MG63 (cell line): ENCODE measurements at places on chromosomes 7 and 10.

DNA sequence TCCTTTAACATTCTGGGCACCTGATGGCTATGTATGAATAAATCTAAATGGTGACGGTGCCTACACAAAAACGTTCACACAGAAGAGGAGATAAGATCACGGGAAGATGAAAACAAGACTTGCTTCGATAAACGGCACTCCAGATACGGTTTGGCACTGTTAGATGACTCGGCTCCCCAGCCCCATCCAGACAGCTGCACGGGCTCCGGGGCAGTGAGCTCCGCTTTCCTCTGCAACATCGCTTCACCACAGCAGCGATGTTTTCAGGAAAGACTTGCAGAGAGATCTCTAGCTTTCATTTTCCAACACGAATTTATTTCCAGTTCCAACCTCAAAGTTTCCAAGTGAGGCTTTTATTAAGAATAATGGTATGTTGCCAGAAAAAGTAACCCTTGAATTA, 132.1 kb downstream of the KLF6 start:
- DNase-seq: peak; percentile 36

DNA sequence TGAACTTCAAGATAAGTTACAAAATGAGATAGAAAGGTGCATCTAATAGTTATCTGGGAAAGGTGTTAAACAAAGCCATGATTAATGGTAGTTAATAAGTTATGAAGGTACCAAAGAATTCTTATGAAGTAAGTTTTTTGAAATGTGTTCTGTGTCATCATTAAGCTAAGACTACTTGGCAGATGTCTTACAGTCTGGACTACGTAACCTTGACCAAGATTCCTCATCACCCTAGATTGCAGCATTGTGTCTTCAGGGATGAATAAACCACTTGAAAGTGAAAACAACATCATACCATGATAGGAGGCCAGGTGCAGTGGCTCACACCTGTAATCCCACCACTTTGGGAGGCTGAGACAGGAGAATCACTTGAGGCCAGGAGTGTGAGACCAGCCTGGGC, 48.2 kb downstream of the GOT1 start:
- DNase-seq: no peak

- DNase-seq: peak; percentile 23
Observed at GRCh38 chr7:108146070-108146842, 16.1 kb upstream of the LAMB4 start.

DNA sequence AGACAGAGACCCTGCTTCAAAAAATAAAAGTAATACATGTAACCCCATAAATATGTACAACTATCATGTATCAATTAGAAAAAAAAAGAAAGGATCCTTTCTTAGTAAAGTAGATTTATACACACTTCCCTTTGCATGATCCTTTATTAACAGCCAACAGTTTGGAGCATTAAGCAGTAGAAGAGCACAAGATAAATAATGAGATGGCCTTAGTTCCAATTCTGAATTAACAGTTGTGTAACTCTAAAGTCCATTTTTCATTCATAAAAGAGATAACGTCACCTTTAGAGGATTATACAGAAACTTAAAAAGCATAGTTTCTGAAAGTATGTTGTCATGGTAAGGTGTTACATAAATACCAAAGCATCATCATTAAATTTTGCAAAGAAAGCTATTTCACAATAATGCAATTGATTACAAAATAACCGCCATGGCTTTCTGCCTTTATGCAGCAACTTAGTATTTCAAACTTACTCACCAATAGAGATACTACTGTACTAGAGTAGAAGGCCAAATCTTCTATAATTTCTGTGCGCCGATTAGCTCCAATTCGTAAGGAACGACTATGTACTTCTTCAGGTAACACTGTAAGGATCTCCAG, 40.3 kb downstream of the TNPO3 start:
- no peak for DNase-seq

- no peak for DNase-seq
Observed at GRCh38 chr7:47521816-47522561, 59.9 kb downstream of the TNS3 start.

- DNase-seq: no peak
Observed at GRCh38 chr7:10476642-10477041, 497.0 kb upstream of the PHF14 start.

- DNase-seq: peak; percentile 98
Observed at GRCh38 chr7:816300-816750, 16.0 kb upstream of the SUN1 start.

GRCh38 chr7:158285383-158285770, 302.2 kb downstream of the PTPRN2 start:
- DNase-seq: no peak

DNA sequence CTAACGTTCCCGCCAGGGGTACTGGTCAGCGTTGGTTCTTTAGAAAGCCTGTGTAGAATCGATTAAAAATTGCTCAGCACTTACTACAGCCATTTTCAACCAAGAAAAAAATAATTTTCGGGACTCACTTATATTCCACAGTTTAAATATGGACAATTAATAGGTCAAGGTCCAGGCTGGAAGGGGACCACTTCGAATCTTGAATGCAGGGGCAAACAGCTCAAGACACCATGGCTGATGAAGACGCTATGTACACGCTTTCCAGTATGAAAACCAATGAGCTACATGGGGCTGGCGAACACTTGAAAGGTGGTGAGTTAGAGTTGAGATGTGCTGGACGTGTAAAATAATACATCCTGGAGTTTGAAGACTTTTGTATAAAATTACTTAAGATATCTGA, 87.2 kb downstream of the PRKCQ start:
- no peak for DNase-seq

GRCh38 chr10:132282667-132283603, 24.8 kb downstream of the STK32C start:
- no peak for DNase-seq

GRCh38 chr10:71300555-71301370, 18.3 kb upstream of the SLC29A3 start:
- DNase-seq: no peak

GRCh38 chr10:12656518-12657142, 307.3 kb downstream of the CAMK1D start:
- no peak for DNase-seq

DNA sequence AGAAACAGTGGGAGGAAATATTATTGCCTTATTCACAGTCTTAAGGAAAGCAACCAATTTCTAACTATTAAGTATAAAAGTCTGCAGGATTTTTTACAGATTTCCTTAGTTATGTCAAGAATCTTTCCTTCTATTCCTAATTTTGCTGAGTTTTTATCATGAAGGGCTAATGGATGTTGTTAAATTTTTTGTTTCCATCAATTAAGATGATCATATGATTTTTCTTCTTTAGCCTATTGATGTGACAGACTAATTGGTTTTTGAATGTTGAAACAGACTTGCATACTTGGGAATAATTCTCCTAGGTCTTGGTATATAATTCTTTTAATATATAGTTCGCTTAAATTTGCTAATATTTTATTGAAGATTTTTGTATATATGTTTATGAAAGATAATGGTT, 569.1 kb upstream of the KCND2 start:
- no peak for DNase-seq

DNA sequence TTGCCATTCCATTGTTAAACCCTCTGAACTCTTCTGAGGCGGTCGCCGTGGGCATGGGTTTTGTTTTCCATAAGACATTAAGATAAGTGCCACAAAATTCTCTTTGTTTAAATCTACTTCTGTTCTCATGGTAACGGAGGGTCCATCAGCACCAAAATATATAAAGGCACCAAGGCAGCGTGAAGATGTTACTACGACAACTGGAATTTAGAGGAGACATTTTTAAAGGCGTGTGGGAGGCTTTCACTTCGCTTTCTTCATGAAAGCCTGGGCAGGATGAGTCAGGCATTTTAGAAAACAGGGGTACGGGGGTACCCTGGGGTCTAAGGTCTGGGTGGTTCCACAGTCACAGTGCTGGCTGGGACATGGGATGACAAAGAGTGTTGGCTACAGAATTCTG, 34.0 kb downstream of the SMKR1 start:
- DNase-seq: no peak

DNA sequence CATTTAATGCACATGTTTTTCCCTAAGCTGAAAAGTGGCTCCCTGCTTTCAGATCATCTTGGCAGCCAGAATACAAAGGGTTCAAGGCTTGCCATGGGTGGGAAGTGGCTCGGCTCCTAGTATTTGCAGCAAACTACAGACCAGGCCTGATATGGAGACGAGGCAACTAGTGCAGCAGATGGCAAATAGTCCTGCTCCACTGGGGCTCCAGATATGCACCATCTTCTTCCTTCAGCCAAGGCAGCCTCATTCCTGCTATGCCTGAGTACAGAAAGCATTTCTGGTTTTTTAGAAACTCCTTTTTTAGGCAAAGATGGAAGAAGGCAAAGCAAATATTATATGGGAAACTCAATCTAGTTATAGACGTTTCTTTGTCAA, 23.9 kb downstream of the LRRC4 start:
- DNase-seq: no peak

DNA sequence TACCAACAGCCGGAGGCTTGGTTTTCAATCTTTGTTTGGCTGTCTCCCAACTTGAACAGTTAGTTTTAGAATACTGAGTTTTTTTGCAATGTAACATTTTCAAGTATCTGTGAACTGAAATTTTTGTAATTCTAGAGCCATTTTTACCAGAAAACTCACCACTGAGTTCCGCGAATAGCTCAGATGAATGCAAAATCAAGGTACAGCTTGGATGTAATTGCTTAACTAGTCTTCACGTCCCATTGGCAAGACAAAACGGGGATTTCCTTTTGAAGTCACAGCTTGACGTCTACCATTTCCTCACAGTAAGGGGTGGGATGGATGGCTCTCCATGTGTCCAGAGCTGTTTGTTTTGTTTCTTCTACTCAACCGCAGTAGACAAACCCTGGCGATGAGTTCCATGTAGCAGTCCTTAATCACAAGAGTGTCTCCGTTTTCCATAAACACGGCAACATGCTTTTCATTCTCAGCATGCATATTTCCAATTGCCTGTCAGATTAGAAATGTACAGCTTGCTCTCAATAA, 55.8 kb upstream of the FGFR2 start:
- no peak for DNase-seq

DNA sequence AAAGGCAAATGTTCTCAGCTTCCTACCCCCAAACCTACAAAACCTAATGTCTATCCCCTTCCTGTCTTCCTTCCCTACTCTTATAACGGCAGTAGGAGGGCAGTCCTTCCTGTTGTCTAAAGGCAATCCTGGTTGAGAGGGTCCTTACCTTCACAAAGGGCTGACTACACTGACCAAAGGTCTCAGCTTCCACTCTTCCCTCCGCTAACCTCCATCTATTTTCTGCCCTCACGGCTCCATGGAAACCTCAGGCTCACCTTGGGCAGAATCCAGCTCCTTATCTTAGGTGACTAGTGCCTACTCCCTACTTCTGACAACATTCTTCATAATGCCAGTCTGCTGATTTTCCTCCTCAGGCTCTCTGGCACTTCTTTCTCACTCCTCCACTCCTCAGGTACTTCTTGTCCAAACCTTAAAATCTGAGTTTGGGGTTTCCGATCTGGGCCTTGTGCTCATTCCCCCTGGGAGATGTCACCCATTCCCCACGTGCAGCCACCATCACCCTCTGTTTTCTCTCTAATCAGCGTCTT, 542 bp downstream of the FBXL13 start:
- DNase-seq: no peak

- DNase-seq: no peak
Observed at GRCh38 chr7:1355568-1356340, 103.5 kb downstream of the MICALL2 start.

DNA sequence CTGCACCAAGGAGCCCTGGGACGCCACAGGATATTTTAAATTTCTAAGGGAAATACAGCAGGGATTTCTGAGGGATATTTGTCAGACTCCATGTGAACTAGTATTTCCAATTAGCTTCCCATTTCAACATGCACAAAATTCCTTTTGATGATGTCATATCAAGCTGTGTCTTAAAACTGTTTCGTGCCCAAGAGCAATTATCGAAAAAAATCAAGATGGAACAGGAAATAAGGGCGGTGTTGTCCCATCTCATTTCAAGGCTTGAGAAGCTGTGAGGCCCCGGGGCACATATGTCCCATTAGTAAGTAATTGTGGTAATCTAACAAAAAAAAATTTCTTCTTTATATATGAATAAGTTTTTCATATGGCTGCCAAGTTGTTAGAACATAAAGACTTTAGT, 47.4 kb downstream of the PPP1R17 start:
- DNase-seq: no peak

DNA sequence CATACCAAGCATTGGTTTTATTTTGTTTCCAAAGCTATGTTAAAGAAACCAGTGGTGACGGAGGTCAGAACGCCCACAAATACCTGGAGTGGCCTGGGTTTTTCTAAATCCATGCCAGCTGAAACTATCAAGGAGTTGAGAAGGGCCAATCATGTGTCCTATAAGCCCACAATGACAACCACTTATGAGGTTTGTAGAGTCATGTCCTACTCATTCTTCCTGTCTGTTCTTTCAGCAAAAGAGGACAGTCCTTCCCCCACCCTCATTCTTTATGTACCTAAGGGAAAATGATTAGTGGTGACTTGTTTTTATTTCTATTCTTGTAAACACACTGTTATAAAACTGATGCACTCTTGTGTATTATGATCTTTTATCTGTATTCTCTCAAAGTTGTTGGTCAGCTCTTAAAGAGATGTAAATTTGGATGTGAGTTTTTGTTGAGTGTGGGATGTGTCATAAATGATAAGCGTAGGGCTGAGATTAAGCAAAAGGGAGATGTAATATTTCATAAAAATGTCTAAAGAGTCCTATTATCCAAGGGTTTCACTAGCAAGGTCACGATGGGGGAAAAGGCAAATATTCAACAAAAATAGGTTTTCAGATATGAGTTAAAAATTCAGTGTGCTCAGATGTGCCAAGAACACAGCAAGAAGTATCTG, 294.4 kb downstream of the BICC1 start:
- no peak for DNase-seq

DNA sequence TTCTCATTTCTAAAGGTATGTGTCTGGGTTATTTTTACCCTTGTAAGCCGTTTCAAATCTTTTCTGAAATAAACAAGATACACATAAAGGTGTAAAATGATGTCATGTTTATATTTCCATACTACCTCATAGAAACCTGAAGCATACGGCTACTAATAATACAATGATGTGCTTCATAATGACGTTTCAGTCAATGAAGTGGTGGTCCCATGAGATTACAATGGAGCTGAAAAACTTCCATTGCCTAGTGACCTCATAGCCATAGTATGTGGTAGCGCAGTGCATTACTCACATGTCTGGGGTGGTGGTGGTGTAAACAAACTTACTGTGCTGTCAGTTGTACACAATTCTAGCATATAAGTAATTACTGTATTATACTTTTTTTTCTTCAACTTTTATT, 24.9 kb downstream of the EPDR1 start:
- peak; percentile 7 for DNase-seq

DNA sequence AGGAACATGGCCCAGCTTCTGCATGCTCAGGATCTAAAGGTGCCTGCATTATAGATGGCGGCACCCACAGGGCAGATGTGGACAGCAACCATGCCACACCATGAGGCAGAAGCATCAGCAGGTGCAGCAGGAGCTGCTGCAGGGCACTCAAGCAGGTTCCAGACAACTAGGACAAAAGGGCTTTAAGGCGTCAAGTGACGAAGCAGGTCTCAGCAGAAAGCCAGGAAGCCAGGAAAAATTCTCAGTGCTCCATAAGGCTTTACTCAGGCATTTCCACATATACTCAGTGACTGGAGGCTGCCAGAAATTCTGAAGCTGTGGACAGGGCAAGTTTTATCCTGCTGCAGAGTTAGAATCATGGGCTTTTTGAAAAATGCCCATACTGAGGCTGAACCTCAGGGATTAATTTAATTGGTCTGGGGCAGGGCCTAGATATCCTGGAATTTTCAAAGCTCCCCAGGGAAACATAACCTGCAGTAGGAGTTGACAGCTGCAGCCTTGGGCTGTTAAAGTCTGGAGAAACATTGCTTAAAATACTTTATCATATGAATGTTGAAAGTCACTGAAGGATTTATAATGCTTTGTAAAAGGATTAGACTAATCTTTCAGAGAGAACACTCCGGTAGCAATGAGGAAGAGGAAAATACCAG, 68.1 kb upstream of the RNF148 start:
- DNase-seq: no peak
